Uterus (tissue), 4 donors: ENCODE measurements at places on chromosomes 5 and 9. TPM values are rescaled to one million over a fixed set of nuclear protein-coding genes. Genes with fewer than 3 reads are reported as not detected.

GRCh38 chr9:127785933-127786772, at the start of gene CDK9:
Gene CDK9, plus strand, starts transcription at chr9:127786034. Its CDS starts 115 bp downstream, at chr9:127786149.
- H3K36me3 ChIP-seq = no peaks in the 10 kb centered on the region
- DNase-seq = peak; percentile 93
- peak within 1 kb of the TSS; percentile 93 for H3K4me3 ChIP-seq
- H3K27me3 ChIP-seq = no peaks in the 10 kb centered on the region
- peak within 1 kb of the TSS; percentile 99 for H3K27ac ChIP-seq

DNA sequence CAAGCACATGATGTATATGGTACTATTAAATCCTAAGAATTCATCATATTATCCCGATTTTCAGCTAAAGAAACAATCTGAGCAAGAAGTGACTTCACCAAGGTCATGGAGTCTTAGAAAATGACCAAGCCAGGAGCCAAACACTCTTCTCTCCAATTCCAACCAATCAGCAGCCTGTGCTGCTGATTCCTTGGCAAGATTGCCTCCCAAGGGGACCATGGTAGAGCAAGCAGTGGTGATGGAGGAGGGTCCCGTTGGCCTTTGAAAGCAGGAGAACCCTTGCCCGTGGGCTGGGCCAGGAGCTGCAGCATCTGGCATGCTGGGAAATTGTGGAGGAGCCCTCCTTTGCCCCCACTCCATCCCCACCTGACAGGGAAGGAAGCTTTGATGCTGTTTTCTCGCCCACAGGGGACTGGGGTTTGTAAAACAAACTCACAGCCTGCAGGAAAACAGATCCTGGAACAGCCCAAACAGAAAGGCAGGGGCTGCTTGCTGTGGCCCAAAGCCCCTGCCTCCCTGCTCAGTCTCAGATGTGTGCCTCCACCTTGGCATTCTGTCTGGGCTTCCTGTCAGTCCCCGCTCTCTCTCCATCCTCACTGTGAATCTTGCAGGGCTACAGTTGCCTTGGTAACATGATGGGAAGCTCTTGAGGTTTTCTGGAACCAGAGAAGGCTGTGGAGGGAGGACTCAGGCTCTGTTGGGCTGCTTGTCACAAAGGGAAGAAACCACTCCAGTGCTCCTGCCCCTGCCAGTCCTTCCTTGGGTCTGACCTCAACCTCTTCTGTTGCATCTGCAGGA, 70.8 kb upstream of the HSPA9 start:
- no peaks in the 10 kb centered on the region for H3K36me3 ChIP-seq
- H3K4me1 ChIP-seq = no peaks in the 10 kb centered on the region
- no peak for DNase-seq
- H3K4me3 ChIP-seq = no peak overlapping the region
- no peaks in the 10 kb centered on the region for H3K27me3 ChIP-seq

GRCh38 chr9:87336914-87337333, 160.7 kb upstream of the DAPK1 start:
- H3K27ac ChIP-seq = no peak overlapping the region
- no peaks in the 10 kb centered on the region for H3K4me1 ChIP-seq
- peak overlapping the region; percentile 25 for H3K4me3 ChIP-seq
- H3K27me3 ChIP-seq = no peaks in the 10 kb centered on the region
- H3K36me3 ChIP-seq = no peaks in the 10 kb centered on the region
- DNase-seq = no peak

- H3K4me3 ChIP-seq = no peak overlapping the region
- no peak for DNase-seq
- H3K27ac ChIP-seq = peak overlapping the region; percentile 31
- no peaks in the 10 kb centered on the region for H3K36me3 ChIP-seq
- H3K27me3 ChIP-seq = no peaks in the 10 kb centered on the region
- H3K4me1 ChIP-seq = no peaks in the 10 kb centered on the region
Observed at GRCh38 chr9:2675834-2676233, 41.5 kb upstream of the KCNV2 start.

GRCh38 chr9:123682746-123683145, 247.2 kb downstream of the DENND1A start:
- no peak for DNase-seq
- no peaks in the 10 kb centered on the region for H3K27me3 ChIP-seq
- no peaks in the 10 kb centered on the region for H3K4me1 ChIP-seq
- H3K36me3 ChIP-seq = no peaks in the 10 kb centered on the region

DNA sequence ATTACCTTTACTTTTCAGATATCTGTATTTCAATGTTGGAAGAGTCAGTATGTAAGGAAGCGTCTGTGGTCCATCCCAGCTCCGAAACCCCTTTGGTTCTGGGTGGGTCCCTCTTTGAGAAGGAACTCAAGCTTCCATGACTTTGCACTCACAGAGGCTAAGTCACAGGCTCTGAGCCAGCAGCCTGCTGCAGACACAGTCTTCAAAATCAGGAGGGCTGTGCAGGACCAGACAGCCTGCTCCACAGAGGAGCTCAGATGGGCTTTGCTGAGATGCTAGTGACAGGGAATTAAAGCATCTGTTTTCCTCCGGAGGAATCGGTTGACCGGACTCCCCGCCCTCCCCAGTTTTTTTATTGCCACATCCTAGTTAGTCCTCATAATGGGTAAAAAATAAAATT, 126.4 kb upstream of the ICE1 start:
- no peak overlapping the region for H3K4me3 ChIP-seq
- DNase-seq = no peak
- H3K27me3 ChIP-seq = no peaks in the 10 kb centered on the region

DNA sequence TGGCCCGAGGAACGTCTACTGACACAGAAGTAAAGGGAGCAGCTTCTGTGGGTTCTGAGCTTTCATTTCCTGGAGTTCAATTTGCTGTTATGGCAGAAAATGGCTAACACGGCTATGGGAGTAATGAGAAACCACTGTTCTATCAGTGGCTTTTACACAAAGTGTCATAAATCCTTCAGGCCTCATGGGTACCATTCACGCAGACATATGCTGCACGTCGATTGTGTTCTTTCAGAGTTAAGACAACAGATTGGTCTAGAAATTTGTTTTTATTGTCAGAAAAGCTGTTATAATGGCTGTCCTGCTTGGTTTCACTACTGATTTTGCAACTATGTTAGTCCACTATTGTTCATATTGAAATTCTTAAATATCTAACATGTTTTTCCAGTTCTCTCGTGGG, 135.4 kb downstream of the ALDH1A1 start:
- no peaks in the 10 kb centered on the region for H3K27me3 ChIP-seq
- H3K4me3 ChIP-seq = no peak overlapping the region
- H3K27ac ChIP-seq = no peak overlapping the region
- H3K36me3 ChIP-seq = no peaks in the 10 kb centered on the region
- no peaks in the 10 kb centered on the region for H3K4me1 ChIP-seq

The SPINK4 gene
- total RNA-seq = not detected

The MCIDAS gene
- 0.14 TPM for total RNA-seq
